Activated CD4-positive, alpha-beta T cell treated with anti-CD3 and anti-CD28 coated beads for 1 hour (primary cell): ENCODE measurements at places on chromosomes 1 and 21.

DNA sequence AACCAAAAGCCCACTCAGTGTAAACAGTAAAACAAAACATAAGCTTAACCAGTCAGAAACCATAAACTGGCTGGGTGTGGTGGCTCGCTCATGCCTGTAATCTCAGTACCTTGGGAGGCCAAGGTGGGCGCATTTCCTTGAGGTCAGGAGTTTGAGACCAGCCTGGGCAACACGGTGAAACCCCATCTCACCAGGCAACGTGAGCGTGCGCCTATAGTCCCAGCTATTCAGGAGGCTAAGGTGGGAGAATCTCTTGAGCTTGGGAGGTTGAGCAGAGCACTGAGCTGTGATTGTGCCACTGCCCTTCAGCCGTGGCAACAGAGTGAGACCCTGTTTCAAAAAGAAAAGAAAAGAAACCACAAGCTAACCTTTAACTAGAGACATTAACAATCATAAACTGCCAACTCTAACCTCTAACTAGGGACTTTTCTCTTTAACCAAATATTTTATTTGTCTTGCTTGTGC lies 13.1 kb upstream of the PRRC2C start:
- no peak for DNase-seq

- DNase-seq = peak; percentile 68
Observed at GRCh38 chr1:2044510-2045319, 5.5 kb upstream of the PRKCZ start.

DNA sequence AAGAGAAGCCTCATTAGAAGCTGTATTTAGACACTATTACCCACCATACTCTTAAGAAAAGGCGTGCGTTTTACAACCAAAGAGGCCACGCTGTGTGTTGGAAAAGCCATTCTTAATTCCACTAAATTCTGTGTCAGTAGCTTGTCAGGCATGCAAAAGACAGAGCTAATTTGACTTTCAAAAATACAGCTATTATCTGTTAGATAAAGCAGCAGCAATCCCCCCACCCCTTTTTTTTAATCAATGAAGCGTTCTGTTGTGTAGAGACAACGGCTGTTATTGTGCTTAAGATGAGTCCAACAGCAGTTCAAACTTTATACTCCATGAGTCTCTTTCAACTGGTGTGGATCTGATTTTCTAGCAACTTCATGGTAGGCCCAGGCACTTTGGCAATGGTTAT lies 43.5 kb downstream of the PLA2G4A start:
- no peak for DNase-seq

GRCh38 chr1:109863667-109864046 lies 47.0 kb upstream of the CSF1 start:
- DNase-seq = no peak

- DNase-seq = no peak
Observed at GRCh38 chr1:24117722-24118409, 5.9 kb upstream of the MYOM3 start.

DNA sequence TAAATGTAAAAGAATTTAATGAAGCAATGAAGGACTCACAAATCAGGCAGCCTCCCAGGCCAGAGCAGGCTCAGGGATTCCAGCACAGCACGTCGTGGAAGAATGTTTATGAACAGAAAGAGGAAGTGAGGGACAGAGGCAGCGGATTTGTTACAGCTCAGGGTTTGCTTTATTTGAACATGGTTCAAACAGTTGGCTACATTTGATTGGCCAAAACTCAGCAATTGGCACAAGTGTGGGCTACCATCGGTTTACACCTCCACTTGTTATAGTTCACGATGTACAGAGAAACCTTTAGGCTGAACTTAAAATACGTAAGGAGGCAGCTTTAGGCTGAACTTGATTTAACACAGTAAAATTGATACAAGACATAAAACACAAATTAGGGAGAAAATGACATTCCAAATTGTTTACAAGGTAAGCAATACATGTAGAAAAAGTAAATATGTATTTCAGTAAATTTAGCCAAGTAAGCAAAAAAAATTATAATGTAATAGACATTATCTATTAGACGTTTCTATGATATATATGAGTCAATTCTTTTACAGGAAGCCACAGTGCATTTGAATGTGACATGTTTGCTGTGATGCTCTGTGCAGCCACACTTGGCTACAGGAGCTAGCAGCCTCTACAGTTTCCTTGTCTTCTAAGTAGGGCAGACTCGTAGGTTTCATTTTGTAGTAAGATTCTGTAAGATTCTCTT lies 126.5 kb downstream of the ADSS2 start:
- DNase-seq = no peak

DNA sequence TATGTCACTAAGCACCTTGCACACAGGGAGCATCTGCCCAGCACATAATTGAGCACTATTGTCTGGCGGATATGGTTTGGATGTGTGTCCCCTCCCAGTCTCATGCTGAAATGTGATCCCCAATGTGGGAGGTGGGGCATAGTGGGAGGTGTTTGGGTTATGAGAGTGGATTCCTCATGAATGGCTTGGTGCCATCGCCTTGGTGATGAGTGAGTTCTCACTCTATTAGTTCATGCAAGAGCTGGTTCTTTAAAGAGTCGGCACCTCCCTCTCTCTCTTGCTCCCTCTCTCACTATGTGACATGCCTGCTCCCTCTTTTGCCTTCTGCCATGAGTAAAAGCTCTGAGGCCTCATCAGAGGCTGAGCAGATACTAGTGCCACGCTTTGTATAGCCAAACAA lies 9.5 kb downstream of the CTSK start:
- no peak for DNase-seq

- no peak for DNase-seq
Observed at GRCh38 chr1:19209439-19209989, 552 bp downstream of the UBR4 start.

DNA sequence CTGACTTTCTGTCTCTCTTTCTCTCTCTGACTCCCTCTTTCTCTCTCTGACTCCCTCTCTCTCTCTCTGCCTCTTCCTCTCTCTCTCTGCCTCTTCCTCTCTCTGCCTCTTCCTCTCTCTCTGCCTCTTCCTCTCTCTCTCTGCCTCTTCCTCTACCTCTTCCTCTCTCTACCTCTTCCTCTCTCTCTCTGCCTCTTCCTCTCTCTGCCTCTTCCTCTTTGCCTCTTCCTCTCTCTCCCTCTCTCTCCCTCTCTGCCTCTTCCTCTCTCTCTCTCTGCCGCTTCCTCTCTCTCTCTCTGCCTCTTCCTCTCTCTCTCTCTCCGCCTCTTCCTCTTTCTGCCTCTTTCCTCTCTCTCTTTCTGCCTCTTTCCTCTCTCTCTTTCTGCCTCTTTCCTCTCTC lies 18.6 kb upstream of the ANKRD45 start:
- DNase-seq = no peak

- no peak for DNase-seq
Observed at GRCh38 chr1:154404511-154404931, 622 bp upstream of the IL6R start.

DNA sequence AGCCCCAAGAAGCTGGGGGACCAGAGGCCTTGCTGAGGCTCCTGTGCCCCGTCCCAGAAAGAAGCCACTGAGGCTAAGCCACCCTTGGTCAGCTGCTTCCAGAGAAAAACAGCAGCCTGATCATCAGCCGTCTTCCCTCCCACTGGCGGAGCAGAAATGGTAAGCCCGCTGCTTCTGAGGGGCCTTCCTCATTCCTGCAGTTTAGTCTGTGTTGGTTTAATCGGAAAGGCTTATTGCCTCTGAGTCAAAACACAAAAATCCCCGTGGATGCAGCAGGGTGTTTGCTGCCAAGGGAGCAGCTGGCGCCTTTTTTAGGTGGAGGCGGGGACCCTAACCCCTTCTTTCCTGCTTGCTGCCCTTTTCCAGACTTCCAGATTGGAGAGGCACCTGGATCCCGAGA lies 33.9 kb downstream of the SPSB1 start:
- DNase-seq = no peak

- no peak for DNase-seq
Observed at GRCh38 chr1:195218428-195219212, 1389.6 kb downstream of the KCNT2 start.

DNA sequence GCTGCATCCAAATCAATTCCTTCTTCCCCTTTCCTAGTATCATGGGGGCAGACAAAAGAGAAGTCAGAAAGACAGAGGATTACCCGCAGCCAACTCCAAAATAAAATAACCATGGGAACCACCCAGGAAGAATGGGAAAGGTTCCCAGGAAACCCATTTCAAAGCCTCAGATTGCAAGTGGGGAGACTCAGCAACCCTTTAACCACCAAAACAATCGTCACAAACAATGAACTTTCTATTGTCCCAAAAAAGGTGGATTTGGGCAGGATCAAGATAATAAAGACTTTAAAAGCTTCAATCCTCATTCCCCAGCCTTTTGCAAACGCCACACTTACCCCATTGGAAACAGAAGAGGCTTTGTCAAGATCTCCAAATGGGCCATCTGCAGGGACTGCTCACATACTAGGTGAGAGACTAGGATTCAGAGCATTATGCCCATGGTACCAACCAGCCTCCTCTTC lies 5.1 kb downstream of the TIAM1 start:
- no peak for DNase-seq

- no peak for DNase-seq
Observed at GRCh38 chr1:13860031-13860430, 160.0 kb downstream of the PRDM2 start.

DNA sequence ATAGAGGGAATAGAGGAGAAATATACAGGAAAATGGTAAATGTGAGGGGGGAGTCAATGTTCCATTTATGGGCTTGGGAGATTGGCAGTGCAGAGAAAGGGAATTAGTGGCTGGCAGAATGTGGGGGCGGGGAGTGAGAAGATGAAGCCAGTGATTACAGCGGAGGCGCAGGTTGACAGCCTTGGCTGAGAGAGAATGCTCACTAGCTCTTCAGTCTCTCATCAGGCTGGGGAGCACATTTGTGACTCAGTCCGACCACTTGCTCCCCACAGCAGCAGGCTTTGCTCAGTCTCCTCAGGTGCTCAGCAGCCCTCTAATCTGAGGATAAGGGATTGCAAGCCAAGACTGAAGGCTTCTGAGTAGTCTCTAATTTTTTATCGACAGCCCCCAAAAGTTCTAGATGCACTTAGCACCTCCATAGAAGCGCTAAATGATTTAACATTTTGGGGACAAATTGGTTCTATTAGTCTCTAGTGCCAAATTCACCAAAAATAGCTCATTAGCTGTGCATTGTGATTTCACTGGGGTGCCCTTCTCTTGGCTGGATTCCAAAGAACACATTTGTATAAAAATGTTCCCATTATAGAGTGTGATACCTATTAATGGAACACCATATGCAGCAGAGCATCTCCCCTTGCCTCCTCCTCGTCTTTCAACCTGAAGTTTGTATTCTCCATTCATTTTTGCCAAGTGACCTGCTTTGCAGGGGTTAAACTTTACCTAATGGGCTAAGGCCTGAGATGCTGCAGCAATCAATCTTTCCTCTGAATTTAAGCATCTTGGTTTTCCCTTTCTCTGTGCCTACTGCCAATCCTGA lies 191.8 kb downstream of the ZNF326 start:
- DNase-seq = no peak

- no peak for DNase-seq
Observed at GRCh38 chr1:101250656-101251272, 13.9 kb downstream of the S1PR1 start.

DNA sequence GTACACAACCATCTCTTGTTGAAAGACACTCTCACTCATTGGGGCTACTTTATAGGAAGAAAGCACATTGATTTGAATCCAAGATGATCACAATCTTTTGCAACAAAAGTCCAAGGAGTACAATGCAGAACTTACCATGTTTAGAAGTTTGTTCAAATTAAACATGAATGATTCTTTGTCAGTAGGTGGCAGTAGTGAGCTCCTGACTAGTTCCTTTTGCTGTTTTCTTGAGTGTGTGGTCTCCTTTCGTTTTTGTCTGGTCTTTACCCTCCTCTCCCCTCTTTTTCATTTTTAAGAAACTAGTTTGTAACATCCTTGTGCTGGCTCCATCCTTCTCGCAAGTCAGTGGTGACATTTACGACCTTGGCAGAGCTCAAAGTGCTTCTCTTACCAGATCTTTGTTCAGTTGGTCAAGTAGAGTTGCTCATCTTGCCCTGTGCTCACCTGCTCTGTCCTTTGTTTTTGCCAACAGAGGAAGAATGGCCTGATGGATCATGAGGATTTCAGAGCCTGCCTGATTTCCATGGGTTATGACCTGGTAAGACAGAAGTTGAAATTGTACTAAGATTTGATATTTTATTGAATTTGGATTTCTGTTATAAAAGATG lies 35.7 kb upstream of the MTR start:
- DNase-seq = no peak

DNA sequence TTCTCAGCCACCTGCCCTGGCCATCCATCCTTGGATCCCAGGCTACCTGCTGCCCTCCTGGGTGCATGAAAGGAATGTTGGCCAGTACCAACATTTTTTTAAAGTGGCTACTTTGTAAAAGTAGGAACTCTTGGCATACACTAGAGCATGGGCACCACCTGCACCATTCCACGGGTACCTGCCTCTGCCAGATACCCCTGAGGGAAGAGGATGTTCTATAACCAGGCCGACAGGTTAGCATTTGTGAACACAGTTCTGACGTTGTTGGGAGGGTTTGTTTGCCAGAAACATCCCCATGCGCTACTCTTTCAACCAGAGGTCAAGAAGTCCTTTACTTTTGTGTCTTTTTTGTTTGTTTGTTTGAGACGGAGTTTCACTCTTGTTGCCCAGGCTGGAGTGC lies 43.0 kb downstream of the EVA1C start:
- DNase-seq = no peak

DNA sequence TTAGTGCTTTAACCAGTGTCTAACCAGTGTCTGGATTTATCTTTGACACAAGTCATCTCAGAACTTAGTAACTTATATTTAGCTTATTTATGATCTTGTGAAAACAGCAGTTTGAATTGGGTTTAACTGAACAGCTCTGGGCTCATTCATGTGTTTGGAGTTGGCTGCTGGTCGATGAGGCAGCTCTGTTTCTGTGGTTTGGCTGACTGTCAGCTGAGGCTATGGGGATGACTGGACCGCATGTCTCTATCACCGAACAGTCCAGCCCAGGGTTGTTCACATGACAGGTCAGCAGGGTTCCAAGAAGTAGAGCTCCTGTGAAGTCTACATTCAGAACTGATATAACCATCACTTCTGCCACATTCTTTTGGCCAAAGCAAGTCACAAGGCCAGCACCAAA lies 29.1 kb upstream of the C21orf91 start:
- DNase-seq = no peak

- no peak for DNase-seq
Observed at GRCh38 chr1:4729090-4729471, 74.7 kb downstream of the AJAP1 start.

GRCh38 chr1:92638498-92638897 lies 146.4 kb downstream of the EVI5 start:
- no peak for DNase-seq

- DNase-seq = no peak
Observed at GRCh38 chr1:70205071-70205433, 327 bp downstream of the LRRC40 start.
